OCI-M1 (cell line): ENCODE measurements at places on chromosomes 7 and 10.

DNA sequence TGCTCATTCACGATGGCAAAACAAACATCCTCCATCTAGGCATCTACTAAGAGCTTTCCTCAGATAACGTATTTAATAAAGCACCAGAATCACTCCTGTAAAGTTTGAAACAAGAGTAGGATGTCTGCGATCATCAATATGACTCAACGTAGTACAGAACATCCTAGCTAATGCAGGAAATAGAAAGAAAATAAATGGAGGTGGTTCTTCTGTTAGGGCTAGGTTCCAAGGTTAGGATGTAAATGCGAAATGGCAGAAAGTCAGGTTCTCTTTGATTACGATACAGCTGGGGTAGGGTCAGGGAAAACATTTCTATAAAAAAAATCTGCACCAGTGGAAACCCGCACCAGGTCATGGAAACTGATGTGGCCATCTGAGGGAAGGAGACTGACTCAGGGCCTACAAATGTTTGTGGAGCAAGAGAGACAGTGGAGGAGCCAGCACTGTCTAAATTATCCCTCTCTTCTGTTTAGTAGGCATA, 29.1 kb downstream of the CCDC6 start:
- no peak for DNase-seq

- peak; percentile 22 for DNase-seq
These were observed 295.5 kb downstream of the MDFIC start for GRCh38 chr7:115217373-115217772.

DNA sequence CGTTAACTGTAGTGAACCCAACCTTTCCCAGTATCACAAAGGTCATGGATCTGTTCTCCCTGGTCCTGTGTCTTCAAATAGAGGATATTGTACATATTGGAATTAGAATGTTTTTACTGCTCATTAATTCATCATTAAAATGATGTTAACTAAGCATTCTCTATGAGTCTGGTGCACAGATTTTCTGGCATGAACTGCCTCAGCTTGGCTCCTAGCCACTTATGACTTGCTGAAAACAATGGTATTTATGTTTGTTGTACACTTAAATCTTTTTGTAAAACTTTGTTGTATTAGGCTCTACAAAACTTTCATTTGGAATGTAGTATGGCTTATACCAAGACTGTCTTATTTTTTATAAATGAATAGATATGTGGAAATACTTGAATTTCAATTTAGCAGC, 329.4 kb downstream of the TFEC start:
- DNase-seq: no peak

DNA sequence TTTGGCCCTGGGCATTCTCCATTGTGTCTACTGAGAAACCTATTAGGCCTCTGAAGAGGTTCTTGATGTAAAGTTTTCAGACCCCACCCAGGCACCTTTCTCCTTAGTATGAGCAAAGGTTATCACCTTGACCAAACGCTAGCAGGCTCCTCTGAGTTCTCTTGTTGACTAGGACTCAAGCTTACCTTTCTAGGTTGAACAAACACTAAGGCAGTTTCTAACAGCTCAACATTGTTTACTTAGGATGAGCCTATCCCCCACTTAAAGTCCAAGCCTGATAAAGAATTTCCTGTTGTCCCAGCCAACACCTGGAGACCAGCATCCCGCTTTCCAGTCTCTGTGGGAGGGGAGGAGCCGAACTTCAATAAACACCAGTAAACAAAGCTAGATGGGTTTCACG, 26.3 kb upstream of the ITGB8 start:
- no peak for DNase-seq

- DNase-seq: peak; percentile 74
These were observed 115.9 kb upstream of the ADAM12 start for GRCh38 chr10:126504063-126504760.

GRCh38 chr7:63080831-63081230, 917.8 kb upstream of the ZNF722 start:
- DNase-seq: no peak
